ENCODE measurements at places on chromosomes 2 and 18. TPM values are rescaled to one million over a fixed set of nuclear protein-coding genes. Genes with fewer than 3 reads are reported as not detected.

DNA sequence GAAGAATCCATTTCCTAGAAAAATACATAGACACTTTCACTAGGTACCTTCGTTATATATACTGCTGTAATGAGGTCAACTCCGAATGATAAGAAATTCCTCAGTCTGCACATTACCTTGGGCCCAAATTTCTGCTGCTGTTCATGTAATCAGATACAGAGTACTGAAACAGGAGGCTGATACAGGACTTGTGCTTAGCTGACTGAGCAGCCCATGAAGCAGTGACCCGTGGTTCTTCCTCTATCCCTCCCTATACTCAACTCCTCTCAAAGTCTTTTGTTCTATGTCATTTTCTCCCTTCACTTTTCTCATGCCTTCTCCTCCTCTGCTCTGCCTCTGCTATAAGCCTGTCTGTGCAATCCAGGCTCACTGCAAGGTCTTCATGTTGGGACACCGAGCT, 57.5 kb upstream of the ST8SIA5 start:
- no peak for DNase-seq

DNA sequence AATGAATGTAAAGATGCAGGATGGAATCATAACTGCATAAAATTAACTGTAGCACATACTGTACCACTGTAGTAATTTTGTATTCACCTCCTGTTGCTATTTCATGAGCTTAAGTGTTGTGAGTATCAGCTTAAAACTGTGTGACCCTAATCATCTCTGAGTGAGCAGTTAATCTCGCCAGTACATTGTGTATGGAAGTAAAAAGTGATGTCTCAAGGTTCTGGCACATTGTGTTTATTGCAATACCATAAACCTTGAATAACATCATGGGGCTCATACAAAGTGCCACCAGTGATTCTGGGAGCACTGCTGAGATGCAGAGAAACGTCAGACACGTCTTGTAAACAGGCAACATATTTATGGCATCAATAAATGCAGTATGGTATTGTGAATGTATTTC, 124.5 kb downstream of the PMAIP1 start:
- DNase-seq: no peak

- DNase-seq: no peak
Measured at GRCh38 chr2:66845307-66845706, 410.4 kb downstream of the MEIS1 start.

ZAP70 gene
- not detected for total RNA-seq

DNA sequence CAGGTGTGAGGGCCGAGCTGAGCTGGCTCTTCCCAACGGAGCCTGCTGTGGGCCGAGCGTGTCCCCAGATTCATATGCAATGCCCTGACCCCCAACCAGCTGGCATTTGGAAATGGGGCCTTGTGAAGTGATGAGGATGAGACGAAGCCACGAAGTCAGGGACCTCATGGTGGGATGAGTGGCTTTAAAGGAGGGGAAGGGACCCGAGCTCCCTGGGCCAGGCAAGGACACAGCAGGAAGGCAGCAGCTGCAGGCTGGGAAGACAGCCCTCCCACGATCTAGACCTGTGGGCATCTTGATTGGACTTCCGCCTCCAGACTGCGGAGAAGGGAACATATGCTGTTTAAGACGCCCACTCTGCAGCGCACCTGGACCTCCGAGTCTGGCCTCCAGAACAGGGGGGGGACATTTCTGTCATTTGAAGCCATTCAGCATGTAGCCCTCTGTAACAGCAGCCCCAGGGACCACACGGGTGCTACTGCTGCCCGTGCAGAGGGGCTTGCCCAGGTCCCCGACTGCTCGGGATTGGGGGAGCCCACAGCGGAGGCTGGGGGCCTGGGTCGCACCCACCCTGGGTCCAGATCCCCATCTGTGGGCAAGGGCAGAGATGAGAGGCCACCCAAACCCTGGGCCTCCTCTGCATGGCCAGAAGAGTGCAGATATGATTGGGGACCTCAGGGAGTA, 27.2 kb downstream of the KIF1A start:
- no peak for DNase-seq
